ENCODE measurements at places on chromosomes 5 and 9.

DNA sequence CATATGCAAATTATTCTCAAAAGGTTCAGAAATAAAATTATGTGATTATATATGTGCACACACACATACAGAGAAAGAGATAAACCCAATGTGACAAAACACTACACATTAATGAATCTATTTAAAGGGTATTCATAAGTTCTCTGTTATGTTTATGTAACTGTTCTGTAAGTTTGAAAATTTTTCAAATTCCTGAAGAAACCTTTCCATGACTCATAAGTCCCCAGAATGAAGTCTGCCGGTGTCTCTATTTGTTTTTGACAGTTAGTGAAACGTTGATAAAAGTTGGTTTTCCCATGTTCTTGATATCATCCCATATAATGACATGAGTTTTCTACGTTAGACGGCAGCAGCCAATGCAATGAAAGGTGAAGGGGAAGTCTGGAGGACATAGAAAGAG lies 199.5 kb upstream of the PUM3 start:
- no peak for DNase-seq

DNA sequence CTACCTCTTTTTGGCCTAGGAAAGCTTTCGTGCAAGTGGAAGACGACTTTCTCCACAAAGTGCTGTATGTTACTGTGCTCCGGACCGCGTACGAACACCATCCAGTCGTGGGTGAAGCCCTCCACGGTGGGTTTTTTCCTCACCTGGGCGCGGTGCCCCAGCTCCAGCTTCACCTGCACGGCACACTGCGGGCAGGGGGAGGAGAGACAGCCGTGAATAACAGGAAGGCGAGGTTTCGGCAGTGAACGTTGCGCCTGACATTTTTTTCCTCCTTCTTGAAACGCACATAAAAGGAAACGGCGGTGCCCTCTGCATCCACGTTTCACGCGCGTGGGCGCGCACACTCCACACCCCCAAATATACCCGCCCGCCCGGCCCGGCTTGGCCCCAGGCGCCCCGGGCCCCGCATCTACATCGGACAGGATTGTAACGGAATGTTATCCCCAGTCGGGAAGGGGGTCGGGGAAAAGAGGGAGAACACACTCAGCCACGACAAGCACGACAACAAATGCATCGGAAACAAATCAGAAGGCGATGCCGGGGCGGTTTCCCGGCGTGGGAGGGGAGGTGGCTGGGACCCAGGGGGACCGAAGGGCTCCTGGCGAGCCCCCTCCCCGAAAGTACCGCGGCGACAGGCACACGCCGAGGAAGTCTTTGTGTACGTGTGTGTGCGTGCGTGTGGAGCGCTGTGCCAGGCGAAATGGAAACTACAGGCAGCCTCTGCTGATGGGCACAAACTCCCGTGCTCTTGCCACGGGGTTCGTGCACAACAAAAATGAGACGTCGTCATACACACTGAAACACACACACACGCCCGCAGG lies 1.4 kb downstream of the MLLT3 start:
- DNase-seq = peak; percentile 38

GRCh38 chr5:148559461-148559860 lies 94.9 kb downstream of the HTR4 start:
- no peak for DNase-seq

DNA sequence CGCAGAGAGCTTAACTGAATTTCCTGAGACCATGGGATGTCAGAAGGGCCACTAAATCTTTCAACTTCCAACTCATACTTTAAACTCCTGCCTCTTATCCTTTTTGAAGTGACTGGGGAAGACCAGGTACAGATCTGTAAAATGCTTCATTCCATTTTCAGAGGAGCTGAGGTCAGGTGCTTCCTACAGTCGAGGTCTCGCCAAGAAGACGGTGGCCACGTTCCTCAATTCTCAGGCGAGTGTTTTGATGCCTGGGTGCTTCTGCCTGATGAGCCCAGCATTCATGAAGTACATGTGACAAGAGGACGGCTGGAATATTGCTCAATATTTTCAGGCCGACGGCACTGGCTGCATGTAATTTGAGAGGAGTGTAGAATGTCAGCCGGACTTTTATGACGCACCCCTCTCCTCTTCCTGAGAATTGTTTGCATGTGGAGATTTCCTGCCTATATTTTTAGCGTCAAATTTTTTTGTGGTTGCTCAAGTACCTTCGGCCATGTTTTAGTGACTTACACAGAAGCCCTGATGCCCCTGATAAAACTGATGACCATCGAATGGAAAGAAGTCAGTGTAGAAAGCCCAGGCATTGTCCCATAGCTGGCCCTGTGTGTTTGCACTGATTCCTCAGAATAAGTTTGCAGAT lies 38.8 kb upstream of the GLRX start:
- no peak for DNase-seq

DNA sequence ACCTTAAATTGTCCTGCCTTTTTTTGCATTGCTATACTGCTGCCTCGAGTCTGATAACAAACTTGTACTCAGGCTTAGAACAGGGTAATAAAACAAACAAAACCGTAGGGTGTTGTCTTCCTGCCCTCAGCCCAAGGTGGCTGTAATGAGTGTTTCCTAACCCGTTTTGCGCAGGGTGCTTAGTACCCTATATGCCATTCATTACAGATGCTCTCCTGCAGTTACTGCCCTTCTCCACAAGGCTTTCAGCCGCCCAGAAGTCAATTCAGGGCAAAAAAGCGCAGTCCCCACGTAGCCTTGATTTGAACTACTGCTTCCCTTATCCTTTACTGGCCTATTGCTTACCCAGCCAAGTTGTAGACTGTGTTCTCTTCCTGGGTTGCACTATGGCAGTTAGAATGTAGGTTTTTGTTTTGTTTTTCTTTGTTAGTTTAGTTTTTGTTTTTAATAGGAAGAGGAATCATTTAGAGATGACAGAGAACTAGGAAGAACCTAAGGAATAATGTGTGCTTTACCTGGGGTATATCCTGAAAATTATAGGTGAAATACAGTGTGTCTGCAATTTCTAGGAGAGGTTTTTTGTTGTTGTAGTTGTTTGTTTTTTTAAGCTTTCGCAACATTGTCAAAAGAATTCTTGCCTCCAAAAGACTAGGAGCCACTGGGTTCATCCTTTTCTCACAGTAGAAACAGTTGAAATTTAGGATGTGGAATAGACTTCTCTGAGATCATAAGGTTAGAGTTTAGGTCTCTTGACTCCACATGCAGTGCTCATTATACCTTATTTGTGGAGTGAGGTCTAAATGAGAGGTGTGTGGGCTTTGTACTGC lies 1.3 kb downstream of the HMGXB3 start:
- DNase-seq = peak; percentile 28

DNA sequence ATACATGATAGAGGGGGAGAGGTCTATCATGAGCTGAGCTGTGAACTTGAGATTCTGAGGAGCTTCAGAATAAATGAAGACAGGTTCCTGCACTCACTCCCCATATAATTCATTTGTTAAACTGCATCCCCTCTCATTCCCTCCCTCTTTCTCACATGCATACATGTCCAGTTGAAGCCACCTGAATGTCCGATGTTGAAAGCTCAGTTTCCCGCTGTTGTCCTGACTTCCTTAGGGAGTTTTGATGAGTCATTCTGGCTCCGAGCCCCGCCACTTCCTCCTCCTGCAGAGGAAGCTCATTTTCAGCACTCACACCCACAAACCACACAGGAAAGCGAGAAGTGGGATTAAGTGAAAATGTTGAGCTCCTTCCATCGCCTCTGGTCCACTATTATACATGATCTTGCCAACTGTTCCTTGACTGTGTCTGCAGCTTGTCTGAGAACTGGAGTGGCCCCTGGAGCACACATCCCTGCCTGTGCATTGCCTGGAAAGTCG lies 121.2 kb downstream of the CEMIP2 start:
- DNase-seq = no peak

DNA sequence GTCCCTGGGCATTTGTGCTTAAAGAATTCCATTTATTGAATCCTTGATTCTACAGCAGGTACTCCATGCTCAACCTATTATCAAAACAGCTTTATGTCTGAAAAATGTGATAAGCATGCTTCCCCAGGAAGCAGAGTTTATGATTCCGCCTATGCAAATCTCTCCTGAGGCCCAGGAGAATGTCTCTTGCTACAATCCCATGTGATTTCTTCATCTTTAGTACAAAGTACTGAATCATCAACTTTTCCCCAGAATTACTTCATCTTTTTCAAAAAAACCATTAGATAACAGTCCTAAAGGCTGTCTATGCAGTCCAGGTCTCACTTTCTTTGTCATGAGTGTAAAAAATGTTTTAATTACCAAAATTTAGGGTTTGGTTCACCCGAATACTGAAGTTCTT lies 130.2 kb upstream of the ADAMTSL1 start:
- DNase-seq = no peak
